ENCODE measurements at places on chromosomes 2 and 18.

- DNase-seq: no peak
These were observed 115.2 kb downstream of the MARCHF4 start for GRCh38 chr2:216257089-216257488.

DNA sequence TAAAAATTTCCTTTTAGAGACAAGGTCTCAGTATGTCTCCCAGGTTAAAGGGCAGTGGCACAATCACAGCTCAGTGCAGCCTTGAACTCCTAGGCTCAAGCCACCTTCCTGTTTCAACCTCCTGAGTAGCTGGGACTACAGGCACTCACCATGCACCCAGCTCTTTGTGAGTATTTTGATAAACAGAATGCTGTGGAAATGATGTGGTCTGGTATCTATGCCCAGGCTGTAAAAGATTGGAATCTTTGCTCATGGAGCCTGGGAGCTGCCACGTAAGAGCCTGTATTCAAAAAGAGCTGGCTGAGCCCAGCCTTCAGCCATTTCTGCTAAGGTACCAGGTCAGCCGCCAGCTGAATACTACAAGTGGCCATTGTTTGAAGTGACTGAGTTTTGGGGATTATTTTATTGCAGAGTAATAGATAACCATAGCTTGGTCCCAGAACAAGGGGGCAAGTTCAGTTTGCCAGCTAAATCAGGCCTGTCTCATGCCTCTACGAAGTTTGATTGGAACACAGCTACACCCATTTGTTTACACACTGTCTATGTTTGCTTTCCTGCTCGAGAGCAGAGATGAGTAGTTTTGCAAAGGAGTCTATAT is 21.3 kb upstream of the ARL5A start:
- DNase-seq: no peak

DNA sequence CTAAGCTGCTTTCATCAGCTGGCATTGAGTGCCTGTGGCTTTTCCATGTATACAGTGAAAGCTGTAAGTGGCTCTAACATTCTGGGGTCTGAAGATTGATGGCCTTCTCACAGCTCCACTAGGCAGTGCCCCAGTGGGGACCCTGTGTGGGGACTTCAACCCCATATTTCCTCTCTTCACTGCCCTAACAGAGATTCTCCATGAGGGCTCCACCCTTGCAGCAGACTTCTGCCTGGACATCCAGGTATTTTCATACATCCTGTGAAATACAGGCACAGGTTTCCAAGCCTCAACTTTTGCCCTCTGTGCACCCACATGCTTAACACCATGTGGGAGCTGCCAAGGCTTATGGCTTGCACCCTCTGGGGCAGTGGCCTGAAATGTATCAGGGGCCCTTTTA is 188.2 kb upstream of the SYT4 start:
- DNase-seq: no peak

GRCh38 chr2:25994509-25994908 is 12.2 kb upstream of the KIF3C start:
- no peak for DNase-seq

DNA sequence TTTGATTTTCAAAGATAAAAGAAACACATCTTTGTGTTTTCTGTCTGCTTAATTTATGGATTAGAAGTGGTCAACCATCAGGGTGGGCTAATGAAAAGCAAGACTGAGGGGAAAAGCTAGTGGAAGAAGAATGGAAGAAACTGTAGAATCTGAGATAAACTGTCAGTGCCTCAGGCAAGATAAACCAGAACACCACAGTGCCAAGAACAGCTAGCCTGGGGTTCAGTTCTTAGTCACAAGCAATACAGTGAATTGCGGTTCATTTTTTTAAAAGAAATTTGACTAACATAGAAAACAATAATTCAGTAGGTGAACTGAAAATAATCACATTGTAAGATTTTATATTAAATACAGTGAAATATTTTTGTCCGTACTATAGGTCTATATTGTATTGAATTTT is 22.0 kb upstream of the LNPK start:
- no peak for DNase-seq

DNA sequence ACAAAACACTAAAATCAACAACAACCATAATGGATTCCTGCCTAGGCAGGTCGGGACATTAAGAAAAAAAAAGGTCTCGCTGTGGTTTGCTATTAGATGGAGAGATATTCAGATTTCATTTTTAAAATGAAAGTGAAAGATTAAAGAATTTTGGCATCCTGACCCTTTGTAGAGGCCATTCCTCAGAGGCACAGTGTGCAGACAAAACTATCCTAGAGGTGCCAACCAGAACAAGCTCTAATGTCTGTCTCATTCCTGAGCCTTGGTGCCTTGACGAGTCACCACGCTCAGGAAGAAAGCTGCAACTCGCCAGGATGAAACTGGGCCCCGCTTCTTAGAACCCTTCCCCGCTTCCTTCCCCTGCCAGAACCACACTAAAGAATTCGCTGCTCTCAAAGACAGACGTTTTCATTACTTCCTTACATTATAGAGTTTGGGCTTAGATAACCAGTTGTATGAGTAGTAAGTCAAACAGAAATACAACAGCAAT is 156.0 kb downstream of the TGIF1 start:
- DNase-seq: peak; percentile 38

DNA sequence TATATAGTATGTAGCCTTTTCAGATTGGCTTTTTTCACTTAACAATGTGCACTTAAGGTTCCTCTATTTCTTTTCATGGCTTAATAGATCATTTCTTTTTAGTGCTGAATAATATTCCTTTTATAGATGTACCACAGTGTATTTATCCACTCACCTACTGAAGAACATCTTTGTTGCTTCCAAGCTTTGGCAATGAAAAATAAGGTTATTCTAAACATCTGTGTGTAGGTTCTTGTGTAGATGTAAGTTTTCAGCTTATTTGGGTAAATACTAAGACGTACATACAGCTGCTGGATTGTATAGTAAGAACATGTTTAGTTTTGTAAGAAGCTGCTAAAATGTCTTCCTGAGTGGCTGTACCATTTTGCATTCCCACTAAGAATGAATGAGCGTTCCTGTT is 68.3 kb upstream of the RASGRP3 start:
- DNase-seq: no peak

DNA sequence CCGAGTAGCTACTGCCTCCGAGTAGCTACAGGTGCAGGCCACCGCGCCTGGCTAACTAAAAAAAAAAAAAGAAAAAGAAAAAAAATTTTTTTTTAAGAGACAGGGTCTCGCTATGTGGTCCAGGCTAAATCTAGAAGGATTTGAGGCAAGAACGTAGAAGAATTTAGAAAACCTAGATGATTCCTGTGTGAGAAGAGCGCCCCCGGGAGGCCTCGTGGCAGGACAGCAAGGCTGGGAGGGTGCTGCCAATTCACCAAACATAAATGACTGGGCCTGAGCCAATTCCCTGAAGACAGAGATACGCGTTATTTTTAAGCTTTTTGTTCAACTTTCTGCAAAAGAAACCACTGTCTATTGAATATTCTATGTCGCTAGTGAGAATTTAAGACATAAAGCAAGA is 90.1 kb upstream of the TGFA start:
- peak; percentile 71 for DNase-seq

DNA sequence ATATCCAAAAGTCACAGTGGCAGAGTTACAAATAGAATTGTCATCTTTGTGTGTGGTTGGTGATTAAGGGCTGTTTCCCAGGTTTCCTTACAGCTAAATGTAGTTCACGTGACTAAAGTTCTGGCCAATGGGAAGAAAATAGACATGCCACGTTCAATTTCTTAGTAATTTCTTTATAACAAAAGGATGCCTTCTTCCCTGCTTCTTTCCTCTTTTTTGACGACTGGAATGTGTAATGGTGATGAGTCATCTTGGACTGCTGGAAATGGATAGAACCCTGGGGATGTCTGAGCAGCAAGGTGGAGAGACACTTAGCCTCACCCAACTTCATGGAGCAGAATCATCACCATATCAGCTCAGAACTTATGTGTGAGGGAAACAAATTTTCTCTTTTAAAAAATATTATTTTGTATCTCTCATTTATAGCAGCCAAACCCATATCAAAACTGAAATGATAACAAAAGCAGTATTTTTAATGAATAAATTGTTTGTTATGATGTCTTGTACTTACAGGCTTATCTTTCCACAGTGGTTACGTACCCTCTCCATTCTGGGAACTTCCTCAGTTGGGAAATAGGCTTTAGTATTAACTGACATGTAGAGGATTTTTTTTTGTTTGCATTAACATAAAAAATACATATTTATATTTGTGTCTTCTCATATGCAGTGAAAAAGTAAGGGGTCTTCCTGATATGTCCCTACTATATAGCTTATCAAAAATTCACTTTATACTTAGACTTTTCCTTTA is 91.1 kb upstream of the CDH2 start:
- no peak for DNase-seq

GRCh38 chr2:58913082-58913726 is 672.1 kb upstream of the FANCL start:
- DNase-seq: no peak

GRCh38 chr18:72637721-72638120 is 93.6 kb upstream of the CBLN2 start:
- DNase-seq: no peak

DNA sequence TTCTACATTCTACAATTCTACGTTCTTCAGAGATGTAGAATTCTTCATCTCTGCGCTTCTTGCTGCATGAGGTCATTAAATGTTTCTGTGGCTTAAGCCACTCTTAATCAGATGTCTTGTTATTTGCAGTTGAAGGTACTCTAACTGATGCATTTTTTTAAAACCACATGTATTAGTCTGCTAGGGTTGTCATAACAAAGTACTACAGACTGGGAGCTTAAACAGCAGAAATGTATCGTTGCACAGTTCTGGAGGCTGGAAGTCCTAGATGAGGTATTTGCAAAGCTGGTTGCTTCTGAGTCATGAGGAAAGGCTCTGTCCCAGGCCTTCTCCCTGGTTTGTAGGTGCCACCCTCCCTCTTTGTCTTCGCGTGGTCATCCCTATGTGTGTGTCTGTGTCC is 176.3 kb upstream of the GLI2 start:
- no peak for DNase-seq

- no peak for DNase-seq
These were observed 4.7 kb downstream of the CD302 start for GRCh38 chr2:159793326-159793725.

DNA sequence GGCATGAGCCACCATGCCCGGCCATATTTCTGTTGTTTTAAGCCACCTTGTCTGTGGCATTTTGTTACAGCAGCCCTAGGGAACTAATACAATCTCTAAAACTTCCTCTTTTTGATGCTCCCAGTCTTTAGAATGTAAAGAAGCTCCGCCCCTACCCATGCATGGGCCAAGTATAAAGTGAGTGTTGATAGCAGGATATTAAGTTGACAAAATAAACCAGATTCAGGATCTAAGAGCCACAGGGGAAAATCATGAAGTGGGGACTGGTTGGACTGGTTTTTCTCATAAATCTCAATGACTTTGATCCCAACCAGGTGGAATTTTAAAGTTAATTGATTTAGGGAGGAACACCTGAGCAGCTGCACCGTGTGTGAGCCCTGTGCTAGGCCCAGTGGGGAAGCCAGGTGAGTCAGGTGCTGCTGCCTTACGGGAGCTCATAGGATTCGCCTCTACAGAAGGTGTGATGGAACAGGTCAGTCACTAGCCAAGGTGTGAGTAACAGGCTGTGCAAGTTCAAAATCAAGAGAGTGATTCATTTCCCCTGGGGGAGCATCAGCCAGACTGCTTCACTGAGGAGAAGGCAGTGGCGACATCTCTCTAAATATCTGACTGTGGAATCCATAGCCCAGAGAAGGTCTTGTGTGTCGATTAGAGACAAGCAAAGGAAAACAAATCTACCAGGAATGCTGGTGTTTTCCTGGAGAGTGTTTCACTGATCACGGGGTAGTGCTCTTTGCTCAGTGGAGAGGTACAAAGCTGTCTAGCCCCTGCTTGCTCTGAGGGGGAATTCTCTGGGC is 63.0 kb upstream of the MSH2 start:
- DNase-seq: peak; percentile 74

All from NB4 (cell line).